HEK293T (cell line): ENCODE measurements at places on chromosomes 13 and 19.

DNA sequence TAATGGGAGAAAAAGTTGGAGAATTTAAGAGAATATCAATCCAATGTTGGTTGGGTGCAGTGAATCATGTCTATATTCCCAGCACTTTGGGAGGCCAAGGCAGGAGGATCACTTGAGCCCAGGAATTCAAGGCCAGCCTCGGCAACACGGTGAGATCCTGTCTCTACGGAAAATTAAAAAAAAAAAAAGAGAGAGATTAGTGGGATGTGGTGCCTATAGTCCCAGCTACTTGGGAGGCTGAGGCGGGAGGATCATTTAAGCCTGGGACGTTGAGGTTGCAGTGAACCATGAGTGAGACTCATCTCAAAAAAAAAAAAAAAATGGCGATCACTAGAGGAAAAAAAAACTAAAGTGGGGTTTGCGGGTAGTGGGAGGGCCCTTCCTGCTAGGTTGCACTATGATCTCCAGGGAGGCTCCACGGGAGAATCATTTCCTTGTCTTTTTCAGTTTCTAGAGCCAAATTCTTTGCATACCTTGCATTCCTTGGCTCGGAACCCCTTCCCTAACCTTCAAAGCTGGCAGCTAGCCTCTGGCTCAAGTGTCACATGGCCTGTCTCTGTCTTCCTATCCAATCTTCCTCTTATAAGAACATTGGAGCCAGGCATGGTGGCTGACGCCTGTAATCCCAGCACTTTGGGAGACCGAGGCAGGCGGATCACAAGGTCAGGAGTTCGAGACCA lies 5.8 kb upstream of the ERCC2 start:
- DNase-seq, result no peak

GRCh38 chr13:23790577-23791170 lies 98.5 kb downstream of the MIPEP start:
- DNase-seq, result no peak

DNA sequence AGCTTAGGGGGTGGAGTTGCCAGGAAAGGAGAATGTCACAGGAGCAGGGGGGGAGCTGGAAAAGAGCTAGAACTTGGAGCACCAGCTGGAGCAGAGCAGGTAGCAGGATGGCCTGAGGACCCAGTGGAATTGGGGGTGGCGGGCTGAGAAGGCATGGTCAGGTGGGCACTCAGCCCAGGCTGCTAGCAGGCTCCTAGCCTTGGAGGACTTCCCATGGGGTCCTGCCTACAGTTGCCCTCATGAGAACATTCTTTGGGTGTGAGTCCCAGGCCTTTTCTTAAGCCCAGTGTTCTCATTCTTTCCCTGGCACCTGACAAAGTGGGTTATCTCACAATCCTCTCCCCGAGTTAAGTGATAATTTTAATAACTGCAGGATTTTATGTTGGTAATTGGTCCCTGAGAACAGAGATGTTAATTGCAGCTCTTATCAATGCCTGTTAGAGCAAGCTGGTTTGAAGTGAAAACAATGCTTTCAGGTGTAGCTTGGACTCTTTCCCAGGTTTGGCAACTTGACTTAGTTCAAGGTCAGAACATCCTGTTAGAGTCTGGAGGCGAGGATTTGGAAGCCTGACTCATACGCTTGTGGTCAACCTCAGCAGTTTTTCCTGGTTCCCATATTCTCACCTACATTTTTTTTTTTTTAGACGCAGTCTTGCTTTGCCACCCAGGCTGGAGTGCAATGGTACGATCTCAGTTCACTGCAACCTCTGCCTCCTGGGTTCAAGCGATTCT lies 18.1 kb upstream of the OLFM4 start:
- DNase-seq, result no peak

DNA sequence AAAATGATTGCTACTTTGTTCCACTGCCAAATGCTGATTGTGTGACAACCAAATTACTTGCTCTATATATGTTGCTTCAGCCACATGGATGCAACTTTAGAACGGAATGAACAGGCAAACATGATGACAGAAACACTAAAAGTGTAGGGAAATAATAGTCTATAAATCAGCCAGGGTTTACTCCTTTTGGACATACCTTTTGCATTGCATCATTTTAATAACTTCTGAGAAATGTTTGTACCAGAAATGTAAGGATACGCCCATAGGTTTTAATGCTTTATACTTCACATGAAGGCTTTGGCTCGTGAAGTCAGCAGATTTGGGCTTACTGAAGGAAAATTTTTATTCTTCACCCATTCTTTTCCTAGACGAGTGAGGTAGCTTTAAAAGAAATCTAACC lies 141.0 kb downstream of the POSTN start:
- no peak for DNase-seq

- no peak for DNase-seq
These were observed 38.7 kb upstream of the UBL3 start for GRCh38 chr13:29889111-29889510.

DNA sequence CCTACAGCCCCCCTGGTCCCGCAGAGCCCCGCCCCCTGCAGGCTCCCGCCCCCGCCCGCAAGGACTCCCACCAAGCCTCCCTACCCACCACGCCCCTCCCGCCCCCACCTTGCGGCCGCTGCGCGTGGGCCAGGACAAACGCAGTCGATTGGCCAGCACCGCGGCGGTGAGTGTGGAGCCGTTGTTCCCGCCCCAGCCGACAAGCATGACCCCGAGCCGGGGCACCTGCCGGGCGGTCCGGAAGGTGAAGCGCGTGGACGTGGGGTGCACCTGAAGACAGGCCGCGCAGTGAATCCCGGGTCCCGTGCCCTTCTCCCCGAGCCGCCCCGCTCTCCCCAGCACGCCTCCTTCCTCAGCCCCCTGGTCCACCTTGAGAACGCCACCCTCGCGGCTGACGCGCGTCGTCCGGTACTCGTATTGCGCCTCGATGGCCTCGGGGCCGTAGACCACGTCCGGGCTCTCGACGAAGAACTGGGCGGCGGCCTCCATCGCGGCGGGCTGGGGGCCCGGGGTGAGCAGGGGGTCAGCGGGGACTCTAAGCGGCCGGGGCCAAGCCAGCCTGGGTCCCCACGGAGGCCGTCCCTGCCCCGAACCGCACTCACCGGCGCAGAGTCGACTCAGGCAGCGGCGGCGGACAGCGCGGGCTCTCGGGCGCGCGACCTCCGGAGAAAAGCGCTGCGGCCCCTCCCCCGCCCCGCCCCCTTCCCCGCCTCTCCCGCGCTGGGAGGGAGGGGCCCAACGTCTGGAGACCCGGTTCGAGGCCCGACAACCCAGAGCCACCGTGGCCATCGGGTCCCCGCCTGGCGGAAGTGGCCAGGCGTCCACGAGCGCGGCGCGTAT lies at the start of gene ISYNA1:
Gene ISYNA1, minus strand, starts transcription at position 643 of the 840 bp plus-strand sequence. Its CDS starts 154 bp downstream, at position 489.
- peak; percentile 69 for DNase-seq

DNA sequence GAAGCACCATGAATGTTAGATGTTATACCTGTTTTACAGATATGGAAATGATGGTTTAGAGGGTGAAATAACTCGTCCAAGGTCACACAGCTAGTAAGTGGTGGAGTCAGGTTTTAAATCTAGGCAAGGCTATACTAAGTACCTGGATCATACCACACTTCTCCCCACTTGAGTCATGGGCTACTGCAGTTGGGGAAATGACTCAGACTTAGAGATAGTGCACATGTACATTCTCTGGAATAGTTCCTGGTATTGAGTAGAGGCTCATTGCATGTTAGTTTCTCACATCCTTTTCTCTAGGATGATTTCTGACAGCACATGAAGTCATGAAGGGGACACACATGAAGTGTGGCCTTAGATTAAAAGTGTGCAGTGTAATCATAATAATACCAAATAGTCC lies 76.2 kb upstream of the TNFSF11 start:
- DNase-seq, result no peak

DNA sequence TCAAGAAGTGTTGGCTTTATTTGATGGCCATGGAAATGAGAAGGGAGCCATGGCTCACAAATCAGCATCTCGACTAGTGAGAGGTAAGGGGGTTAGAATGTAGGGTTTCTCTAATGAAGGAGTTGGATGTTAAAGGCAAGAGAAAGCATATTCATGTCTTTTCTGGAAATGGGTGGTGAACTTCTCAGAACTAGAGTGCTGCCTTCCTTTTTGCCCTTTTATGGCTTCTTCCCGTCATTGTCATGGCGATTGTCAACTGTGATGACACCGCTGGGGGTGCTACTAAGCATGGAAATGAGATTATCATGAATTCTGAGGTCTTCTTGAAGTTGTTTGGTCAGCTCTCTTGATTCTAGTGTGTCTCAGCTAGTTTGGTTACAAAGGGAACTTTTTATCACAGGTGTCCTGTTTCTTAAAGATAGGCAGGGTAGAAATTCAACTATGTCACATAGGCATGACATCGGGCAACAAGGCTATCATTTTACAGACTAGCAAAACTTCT lies 180.4 kb downstream of the LIG4 start:
- DNase-seq, result no peak

- DNase-seq, result no peak
These were observed 14.4 kb downstream of the HAUS8 start for GRCh38 chr19:17060802-17061201.

GRCh38 chr19:38781058-38781457 lies 7.7 kb upstream of the LGALS7 start:
- DNase-seq, result no peak

DNA sequence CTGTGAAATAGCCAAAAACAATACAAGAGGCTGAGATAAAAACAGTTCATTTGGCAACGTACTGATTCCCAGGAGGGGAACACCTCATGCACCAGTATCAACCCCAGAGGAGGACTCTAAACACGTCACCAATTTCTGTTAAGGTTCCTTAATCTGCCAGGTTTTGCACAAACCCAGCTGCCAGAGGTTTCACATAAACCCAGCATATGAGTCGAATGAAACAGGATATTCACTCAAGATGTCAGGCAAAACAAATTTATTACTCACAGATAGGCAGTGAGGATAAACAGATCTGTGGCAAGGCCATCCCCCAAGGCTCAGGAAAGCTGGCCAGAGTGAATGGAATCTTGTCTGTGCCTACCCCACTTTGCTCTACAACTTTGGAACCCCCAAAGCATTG lies 210.9 kb downstream of the GPC5 start:
- peak; percentile 35 for DNase-seq

DNA sequence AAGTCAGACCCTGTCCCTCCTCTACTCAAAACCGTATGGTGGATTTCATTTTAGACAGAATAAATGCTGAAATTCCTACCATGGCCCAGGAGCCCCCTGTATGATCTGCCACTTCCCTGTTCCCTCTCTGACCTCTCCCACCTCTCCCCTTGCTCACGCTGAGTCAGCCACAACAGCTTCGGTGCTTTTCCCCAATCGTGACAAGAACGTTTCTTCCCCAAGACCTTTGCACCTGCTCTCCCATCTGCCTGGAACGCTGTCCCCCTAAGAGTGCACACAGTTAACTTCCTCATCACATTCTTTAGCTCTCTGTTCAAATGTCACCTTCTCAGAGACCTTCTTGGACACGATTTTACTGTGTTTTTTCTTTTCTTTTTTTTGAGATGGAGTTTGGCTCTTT lies 2.3 kb downstream of the VRK3 start:
- DNase-seq, result no peak

DNA sequence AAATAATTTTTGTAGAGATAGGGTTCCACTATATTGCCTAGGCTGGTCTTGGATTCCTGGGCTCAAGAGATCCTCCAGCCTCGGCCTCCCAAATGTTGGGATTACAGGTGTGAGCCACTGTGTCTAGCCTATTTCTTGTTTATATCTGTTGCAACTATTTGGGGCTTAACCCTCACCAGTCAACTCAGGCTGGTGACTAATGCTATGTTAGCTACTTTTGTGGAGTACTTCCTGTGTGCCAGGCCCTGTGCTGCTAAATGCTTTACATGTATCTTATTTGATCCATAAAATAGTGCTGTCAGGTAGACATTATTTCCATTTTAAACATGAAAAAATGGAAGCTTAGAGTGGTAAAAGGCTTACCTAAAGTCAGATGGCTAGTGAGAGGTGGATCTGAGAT lies 13.8 kb downstream of the CEACAM1 start:
- DNase-seq, result no peak

GRCh38 chr19:15837221-15837731 lies 21.8 kb upstream of the OR10H1 start:
- DNase-seq, result no peak

DNA sequence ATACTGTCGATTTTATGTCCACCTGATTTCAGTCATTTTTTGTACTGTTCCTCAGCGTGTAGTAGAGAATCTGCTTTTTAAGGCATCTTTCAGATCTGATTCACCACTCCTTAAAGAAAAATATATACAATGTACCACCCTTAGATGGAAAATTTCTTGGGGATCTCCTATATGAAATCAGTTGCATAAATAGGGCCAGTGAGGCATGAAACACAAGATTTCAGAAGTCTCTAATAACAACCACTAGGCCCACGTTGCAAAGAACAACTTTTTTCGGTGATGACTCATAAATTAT lies 1.4 kb downstream of the USP12 start:
- no peak for DNase-seq

DNA sequence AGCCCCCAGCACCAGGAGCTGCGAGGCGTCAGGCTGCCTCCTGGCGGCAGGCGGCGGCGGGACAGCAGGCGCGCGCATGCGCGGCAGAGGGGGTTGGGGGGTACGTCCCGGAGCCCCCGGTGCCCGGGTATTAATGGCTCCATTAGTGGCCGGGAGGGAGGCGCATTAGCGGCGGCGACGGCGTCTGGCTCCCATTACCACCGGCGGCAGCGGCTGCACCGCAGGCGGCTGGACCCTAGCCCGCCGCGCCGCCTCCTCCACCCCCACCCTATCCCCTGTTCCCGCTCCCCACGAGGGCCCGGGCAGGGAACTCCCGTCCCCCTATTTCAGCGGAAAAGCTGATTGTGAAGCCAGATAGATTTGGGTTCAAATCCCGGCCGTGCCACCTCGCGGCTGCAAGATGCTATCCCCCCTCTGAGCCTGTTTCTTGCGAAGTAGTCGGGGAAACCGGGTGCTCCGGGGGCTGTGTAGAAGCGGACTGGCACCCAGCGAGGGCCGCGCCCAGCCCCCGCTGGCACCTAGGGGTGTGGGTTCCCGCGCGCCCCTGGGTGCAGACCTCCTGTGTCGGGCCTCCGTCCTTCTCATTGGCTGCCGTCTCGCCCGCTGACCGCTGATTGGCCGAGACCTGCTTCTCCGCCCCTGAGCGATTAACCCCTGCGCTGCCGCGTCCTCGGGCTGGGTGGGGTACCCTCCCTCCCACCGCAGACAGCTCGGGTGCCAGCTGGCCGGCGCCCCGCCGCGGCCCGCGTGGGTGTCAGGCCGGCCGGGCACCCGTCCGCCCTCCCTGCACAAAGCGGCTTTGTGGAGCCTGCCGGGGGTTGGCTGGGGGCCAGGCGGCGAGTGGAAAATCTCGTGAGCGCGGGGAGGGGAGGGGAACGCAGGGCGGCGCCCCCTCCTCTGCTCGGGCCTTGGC lies 11.1 kb downstream of the CIC start:
- DNase-seq, result peak; percentile 84

GRCh38 chr13:24074678-24075077 lies 85.8 kb upstream of the SPATA13 start:
- no peak for DNase-seq

DNA sequence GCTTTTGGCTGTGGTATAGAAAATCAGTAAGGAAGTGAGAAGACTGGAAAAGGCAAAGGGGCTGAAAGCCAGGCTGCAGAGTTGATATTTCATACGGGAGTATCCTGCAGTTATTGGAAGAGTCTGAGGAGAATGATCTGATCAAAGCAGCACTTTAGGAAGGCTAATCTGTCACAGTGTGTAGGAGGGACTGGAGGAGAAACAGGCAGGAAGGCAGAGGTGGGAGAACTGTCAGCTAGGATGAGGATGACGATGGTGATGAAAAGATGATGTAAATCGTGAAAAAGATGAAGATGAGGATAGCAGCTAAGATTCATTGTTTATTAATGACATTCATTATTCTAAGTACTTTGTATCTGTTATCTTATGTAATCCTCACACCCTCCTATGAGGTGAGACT lies 123.0 kb downstream of the DNAJC15 start:
- DNase-seq, result no peak

- DNase-seq, result no peak
These were observed 1303.5 kb downstream of the EFNB2 start for GRCh38 chr13:105232006-105232405.
